ENCODE measurements at places on chromosomes 6 and 20. TPM values are rescaled to one million over a fixed set of nuclear protein-coding genes. Genes with fewer than 3 reads are reported as not detected.

LAMA2 gene
- total RNA-seq: 108 TPM

SYNDIG1 gene
- not detected for total RNA-seq

GRCh38 chr6:108945681-108946159 is 97.5 kb downstream of the ARMC2 start:
- H3K36me3 ChIP-seq: no peaks in the 10 kb centered on the region
- H3K27me3 ChIP-seq: no peaks in the 10 kb centered on the region
- H3K4me1 ChIP-seq: peaks cover 25% of the 10 kb centered on the region
- peak; percentile 92 for DNase-seq
- H3K27ac ChIP-seq: peak overlapping the region; percentile 95
- H3K4me3 ChIP-seq: peak overlapping the region; percentile 15

GRCh38 chr6:106398621-106399020 is 38.1 kb downstream of the CRYBG1 start:
- H3K27ac ChIP-seq: no peak overlapping the region
- H3K4me1 ChIP-seq: no peaks in the 10 kb centered on the region
- H3K27me3 ChIP-seq: no peaks in the 10 kb centered on the region
- no peaks in the 10 kb centered on the region for H3K36me3 ChIP-seq

BPIFA1 gene
- total RNA-seq: not detected

WFDC5 gene
- not detected for total RNA-seq

WFDC12 gene
- total RNA-seq: not detected

- H3K27me3 ChIP-seq: no peaks in the 10 kb centered on the region
- H3K27ac ChIP-seq: no peak overlapping the region
- H3K4me3 ChIP-seq: no peak overlapping the region
- DNase-seq: no peak
- H3K36me3 ChIP-seq: no peaks in the 10 kb centered on the region
- no peaks in the 10 kb centered on the region for H3K4me1 ChIP-seq
Measured at GRCh38 chr6:162705736-162706135, 21.8 kb downstream of the PRKN start.

DNA sequence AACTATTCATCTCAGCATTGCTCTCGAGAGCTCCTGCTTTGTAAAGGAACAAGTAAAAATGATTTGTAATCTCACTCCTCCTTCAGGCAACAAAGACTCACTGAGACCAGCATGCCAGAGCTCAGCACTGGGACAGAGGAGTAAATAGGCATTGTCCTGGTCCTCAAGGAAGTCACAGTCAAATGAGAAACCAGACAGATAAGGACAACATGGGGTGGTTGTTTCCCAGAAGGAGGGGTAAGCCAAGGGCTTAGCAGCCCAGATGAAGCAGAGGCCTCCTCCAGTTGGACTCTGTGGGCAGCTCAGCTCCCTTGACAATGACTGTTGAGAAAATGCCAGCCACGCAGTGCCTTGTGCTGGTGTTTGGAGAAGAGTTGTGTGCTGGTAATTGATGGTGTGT is 425.7 kb upstream of the CHD6 start:
- H3K4me3 ChIP-seq: no peak overlapping the region
- no peak overlapping the region for H3K27ac ChIP-seq
- no peak for DNase-seq
- H3K4me1 ChIP-seq: no peaks in the 10 kb centered on the region
- no peaks in the 10 kb centered on the region for H3K36me3 ChIP-seq
- H3K27me3 ChIP-seq: no peaks in the 10 kb centered on the region

DNA sequence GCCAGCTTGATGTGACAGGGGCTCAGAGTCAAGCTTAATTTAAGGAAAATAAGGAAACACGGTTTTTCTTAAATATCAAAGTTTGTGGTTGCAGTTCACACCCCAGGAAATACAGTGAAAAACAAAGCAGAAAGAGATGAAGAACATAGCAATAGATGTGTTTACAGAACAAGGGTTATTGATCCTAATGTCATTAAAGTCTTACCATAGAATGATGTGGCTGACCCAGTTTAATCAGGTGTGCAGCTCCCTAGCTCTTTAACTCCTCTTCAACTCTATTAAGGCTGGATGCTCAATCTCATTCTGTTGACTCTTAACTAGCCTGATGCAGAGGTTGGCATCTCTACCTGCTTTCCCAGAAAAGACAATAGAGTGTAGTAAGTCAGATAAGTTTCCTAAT is 7.5 kb upstream of the GTF3C6 start:
- no peak overlapping the region for H3K4me3 ChIP-seq
- H3K36me3 ChIP-seq: no peaks in the 10 kb centered on the region
- no peak for DNase-seq
- no peaks in the 10 kb centered on the region for H3K4me1 ChIP-seq

CLVS2 gene
- not detected for total RNA-seq

- no peaks in the 10 kb centered on the region for H3K36me3 ChIP-seq
- H3K27me3 ChIP-seq: no peaks in the 10 kb centered on the region
- no peaks in the 10 kb centered on the region for H3K4me1 ChIP-seq
Measured at GRCh38 chr6:166466178-166467122, 83.7 kb upstream of the MPC1 start.

GRCh38 chr6:12557765-12558164 is 158.8 kb upstream of the PHACTR1 start:
- H3K36me3 ChIP-seq: no peaks in the 10 kb centered on the region
- DNase-seq: no peak
- H3K27ac ChIP-seq: no peak overlapping the region
- no peaks in the 10 kb centered on the region for H3K27me3 ChIP-seq

DNA sequence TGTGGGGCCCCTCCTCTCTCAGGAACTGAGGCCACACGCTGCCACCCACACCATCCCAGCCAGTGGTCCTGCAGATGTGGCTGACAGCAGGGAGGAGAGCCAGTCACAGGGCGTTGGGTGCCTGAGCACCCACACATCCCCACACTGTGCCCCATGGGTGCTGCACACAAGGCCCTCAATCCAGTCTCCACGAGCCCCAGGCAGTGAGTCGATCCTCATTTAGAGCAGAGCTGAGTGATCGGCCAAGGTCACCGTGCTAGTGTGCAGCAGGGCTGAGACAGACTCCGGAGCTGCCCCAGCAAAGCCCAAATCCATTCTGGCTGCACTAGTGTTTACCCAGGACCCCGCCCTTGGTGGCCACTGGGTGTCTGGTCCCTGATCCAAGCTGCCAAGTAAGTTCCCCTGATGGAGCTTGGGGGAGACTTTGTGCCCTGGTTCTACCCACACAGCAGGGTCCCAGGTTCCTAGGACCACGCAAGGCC is 9.0 kb downstream of the C20orf203 start:
- no peaks in the 10 kb centered on the region for H3K36me3 ChIP-seq
- H3K27ac ChIP-seq: no peak overlapping the region
- no peaks in the 10 kb centered on the region for H3K27me3 ChIP-seq
- no peaks in the 10 kb centered on the region for H3K4me1 ChIP-seq
- no peak for DNase-seq

GRCh38 chr20:431012-431904 is 23.2 kb downstream of the RBCK1 start:
- H3K4me3 ChIP-seq: no peak overlapping the region
- H3K27ac ChIP-seq: no peak overlapping the region
- no peaks in the 10 kb centered on the region for H3K4me1 ChIP-seq
- no peaks in the 10 kb centered on the region for H3K36me3 ChIP-seq
- H3K27me3 ChIP-seq: no peaks in the 10 kb centered on the region

ADGRF1 gene
- total RNA-seq: not detected

DNA sequence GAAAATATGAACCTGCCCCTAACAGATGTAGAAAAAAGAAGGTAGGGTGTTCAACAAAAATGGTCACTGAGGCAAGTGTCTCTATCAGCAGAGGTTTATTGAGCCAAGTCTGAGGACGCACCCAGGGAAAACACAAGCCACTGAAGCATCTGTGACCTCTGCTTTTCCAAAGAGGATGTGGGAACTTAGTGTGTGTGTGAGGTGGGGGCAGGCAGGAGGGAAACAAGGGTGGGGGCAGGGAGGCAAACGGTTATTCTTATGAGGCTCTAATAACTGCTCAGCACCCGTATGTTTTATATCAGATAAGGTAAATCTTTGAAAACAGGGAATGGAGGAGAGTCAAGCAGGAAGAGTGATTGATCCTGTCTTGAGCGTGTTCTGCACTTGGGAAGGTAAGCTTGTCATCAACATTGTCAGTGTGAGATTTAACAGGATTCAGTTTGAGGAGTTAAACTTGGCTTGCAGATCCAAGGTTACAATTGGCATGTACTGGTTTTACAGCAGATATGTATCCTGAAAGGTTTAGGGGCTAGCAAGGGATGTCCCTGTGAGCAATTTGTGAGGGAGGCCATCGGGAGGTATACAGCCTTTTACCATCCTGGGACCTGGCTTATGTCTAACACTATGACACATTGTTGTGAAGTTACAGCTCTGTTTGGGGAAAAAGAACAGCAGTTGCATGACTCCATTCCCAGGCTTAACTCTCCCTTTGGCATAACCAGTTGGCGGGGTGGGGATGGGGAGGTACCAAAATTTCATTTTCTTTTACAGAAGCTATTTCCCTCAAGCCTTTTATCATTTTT is 33.7 kb downstream of the NINL start:
- H3K27ac ChIP-seq: no peak overlapping the region
- no peak for DNase-seq
- H3K36me3 ChIP-seq: no peaks in the 10 kb centered on the region
- peaks cover 24% of the 10 kb centered on the region for H3K4me1 ChIP-seq
